T-cell (primary cell): ENCODE measurements at places on chromosomes 7 and 10. TPM values are rescaled to one million over a fixed set of nuclear protein-coding genes. Genes with fewer than 3 reads are reported as not detected.

RBP4 gene
- 2.5 TPM for total RNA-seq

ARMC3 gene
- not detected for total RNA-seq

TLL2 gene
- total RNA-seq = 0.32 TPM

DNA sequence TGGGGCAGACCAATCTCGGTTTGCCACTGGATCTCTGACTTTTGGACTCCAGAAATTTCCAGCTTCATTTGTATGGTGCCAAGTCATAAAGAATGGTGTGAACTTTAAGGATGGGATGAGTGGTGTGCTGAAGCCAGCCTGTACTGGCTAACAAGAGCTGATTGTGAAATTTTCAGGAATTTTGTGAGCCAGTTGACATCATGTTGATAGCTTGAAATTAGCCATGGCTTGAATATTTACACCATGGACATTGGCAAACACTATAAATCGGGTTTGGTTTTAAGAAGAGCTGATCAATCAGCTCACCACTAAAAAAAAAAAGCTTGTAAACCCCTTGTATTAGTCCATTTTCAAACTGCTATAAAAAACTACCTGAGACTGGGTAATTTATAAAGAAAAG is 14.1 kb upstream of the MYH16 start:
- peaks cover 4% of the 10 kb centered on the region for H3K27me3 ChIP-seq
- no peak overlapping the region for H3K4me3 ChIP-seq
- H3K27ac ChIP-seq = no peak overlapping the region

DNA sequence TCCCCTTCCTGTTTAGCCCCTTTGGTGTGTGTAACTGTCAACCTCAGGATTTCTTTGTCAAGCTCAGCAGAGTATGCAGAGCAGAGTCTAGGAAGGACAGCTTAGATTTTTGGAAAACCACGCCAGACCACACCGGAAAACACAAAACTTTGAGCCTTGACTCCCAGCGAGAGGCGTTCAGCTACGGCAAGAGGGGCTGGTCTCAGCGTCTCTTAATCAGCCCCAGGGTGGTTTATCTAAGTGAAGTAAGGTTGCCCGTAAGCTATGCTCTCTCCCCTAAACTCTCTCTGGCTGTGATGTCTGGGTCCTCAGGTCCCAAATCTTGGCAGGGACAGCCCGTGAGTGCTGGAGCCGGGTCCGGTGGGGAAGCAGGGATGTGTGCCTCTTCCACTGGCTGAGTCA is 230.9 kb downstream of the KLF6 start:
- H3K27ac ChIP-seq = no peak overlapping the region
- DNase-seq = no peak
- no peaks in the 10 kb centered on the region for H3K36me3 ChIP-seq
- peaks cover 13% of the 10 kb centered on the region for H3K4me1 ChIP-seq
- H3K27me3 ChIP-seq = no peaks in the 10 kb centered on the region
